ENCODE measurements at places on chromosomes 3 and 15.

DNA sequence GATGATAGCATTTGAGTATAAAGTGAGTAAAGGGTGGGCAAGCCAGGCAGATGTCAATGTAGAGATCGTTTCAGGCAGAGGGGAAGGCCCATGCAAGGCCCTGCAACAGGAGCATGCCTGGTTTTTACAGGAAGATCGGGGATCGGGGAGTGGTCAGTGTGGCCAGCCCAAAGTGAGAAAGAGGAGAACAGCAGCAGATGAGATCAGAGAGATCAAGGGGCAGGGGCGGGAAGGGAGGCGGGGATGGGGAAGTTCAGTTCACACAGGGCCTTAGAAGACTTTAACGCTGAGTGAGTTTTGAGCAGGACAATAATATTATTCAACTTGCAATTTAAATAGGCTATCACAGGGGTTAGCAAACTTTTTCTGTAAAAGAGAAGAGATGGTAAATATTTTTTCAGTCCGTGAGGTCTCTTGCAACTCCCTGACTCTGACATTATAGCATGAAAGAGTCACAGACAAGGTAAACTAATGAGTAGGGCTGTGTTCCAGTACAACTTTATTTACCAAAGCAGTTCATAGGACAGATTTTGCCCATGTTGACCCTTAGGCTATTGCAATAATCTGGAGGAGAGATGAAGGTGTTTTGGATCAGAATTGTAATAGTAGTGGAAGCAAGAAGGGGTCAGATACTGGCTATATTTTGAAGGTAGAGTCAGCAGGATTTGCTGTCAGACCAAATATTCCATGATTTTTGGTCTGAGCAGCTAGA is 12.4 kb upstream of the CD47 start:
- DNase-seq, result no peak

DNA sequence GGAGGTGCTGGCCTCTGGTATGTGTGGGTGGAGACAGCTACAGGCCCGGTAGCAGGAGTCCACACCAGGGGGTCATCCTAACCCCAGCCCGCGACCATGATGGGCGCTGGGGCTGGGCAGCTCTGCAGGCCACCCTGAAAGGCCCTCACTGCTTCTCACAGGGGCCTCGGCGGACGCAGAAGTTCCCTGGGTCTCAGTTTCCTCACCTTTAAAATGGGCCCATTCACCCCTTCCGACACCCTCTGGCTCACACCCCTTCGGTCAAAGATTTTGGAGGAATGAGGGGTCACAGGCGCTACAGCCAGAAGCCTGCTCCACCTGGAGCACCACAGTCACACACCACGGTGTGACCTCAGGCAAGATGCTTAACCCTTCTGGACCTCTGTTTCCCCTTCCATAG is 8.0 kb downstream of the PLXND1 start:
- no peak for DNase-seq

DNA sequence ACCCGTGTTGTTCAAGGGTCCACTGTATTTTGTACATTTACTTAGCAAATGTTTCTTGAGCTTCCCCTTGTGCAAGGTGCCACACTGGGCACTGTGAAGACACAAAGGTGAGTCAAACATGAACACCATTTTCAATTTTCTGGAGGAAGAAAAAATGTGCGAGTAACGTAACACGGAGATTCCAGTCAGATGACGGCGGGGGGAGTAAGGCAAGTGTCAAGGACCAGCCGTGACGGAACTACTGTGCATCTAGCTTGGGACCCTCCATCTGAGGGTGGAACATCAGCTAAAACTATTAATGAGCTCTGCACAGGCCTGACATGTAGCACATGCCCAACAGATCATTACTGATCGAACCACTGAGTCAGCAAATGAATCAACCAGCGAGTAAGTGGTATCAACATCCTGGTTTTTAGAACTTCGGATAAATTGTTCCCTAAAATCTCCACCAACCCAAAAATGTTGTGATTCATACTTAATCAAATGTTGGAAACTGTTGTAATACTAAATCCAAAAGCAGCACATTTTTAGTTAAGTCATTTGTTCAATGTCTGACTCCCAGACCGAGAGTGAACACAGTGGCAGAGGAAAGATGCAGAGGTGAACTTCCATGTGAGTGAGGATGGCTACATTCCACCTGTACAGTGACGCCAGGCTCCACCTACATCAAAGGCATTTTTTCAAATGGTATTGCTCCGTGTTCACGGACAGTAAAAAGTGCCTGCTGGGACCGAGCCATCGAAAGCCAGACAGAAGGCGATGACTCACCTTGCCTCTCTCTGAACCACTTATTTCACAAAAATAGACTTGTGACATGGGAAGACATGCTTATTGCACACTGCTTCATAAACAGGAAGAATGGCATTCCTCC is 172.2 kb downstream of the ATP10A start:
- DNase-seq, result no peak

- no peak for DNase-seq
Observed at GRCh38 chr3:145903472-145904013, 257.4 kb downstream of the PLOD2 start.

GRCh38 chr15:79680720-79681119 is 216.1 kb downstream of the MTHFS start:
- no peak for DNase-seq

- DNase-seq, result no peak
Observed at GRCh38 chr3:142507241-142507640, 59.4 kb upstream of the XRN1 start.

GRCh38 chr3:75896265-75896664 is 110.9 kb upstream of the ZNF717 start:
- no peak for DNase-seq

- DNase-seq, result no peak
Observed at GRCh38 chr3:161682715-161683114, 186.1 kb downstream of the OTOL1 start.

Measured in stimulated activated CD8-positive, alpha-beta memory T cell treated with anti-CD3 and anti-CD28 coated beads, Interleukin-2, amount 100 ng/mL, for 48 hours (primary cell).